ENCODE measurements at places on chromosomes 6 and 20. TPM values are rescaled to one million over a fixed set of nuclear protein-coding genes. Genes with fewer than 3 reads are reported as not detected.

SLC35F1 gene
- total RNA-seq: 3.6 TPM

POM121L2 gene
- total RNA-seq: not detected

PPP1R14C gene
- 1.2 TPM for total RNA-seq

RUNX2 gene
- 0.83 TPM for total RNA-seq

PNPLA1 gene
- 0.19 TPM for total RNA-seq

PREX1 gene
- 22.0 TPM for total RNA-seq

GPR63 gene
- 0.56 TPM for total RNA-seq

ISM1 gene
- total RNA-seq: 25.8 TPM

GGTLC1 gene
- total RNA-seq: not detected

Measured in posterior vena cava (tissue), 2 donors.